NCI-H187 (cell line): ENCODE measurements at places on chromosomes 5 and 9.

DNA sequence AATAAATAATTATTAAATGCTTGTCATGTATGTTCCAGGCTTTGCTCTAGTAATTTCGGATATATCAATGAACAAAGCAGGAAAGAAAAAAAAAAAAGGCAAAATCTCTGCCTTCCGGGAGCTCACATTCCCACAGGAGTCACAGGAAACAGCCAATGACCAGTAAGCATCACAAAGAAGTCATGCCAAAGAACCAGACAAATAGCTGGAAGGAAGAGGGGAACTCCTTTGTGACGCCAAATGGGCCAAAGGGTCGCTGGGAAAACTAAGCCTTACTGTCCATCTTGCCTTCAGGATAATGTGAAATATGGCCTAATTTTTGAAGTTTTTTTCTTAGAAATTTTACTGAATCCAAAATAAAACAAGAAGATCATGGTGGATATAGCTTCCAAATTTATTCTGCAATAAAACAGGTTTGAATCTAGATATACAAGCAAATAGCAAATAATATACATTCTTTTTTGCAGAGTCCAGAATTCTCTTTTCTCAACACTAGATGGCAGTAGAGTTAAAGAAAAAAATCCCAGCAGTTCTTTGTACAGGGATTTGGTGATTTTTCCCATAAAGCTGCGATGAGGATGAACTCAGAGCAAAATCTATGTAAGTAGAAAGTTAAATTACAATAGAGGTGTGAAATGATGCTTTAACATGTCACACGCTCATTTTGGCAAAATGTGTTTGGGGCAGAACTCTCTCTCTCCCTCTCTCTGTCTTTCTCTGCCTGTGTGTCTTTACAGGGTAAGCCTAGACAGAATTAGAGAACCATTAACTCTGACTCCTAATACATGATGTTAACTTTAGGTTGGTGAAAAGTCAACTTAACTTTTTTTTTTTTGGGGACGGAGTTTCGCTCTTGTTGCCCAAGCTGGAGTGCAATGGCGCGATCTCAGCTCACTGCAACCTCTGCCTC, 60.0 kb upstream of the TUT7 start:
- no peak for DNase-seq

DNA sequence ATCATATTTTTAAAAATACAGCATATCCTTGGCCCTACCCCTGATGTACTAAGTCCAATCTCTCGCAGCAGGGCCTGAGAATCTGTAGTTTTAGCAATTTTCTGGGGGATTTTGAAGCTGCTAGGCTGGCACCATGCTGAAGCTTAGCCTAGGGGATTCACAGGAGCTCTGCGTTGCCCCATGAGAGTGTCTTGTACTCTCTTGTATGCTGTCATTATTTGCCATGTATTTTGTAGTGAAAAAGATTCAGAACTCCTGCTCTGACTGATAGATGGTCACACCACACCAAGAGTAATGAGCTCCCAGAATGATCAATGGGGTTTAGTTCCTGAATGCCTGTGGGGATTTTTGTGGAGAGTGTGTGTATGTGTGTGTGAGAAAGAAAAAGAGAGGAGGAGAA, 20.7 kb upstream of the TRMT10B start:
- DNase-seq: no peak

DNA sequence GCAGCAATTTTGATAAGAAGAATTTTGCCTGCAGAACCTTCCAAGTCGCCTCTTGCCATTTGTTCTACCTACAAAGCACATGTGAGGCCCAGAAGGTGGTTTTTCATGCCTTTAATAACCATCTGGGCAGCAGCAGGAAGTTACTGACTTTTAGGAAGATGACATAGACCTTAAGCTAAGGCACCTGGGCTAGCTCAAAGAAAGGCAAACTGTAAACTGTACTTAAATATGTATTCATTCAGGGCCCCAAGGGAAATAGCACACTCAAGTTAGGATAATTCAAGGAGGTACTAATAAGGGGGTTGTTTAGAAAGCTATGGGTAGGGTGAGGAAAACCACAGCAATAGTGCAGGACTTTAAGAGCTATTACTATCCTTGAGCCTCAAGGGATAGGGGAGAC, 57.3 kb upstream of the HSPB3 start:
- no peak for DNase-seq

DNA sequence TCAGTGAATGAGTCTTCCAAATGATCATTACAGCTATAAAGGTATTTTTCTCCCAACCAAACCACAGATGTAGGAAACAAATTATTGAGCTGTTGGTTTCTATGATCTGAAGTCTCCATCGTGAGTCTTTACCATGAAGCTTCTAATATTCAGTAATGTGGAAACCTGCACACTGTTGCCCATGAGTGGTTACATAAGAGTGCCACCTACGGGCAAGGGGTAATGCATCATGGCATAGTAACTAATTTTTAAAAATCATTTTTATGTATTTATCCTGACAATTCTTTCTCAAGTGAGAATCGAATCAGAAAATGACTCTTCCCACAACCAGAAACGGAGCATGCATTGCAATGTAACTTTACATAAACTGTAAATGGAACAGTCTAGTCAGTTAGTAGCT, 282.5 kb upstream of the SMARCA2 start:
- no peak for DNase-seq

DNA sequence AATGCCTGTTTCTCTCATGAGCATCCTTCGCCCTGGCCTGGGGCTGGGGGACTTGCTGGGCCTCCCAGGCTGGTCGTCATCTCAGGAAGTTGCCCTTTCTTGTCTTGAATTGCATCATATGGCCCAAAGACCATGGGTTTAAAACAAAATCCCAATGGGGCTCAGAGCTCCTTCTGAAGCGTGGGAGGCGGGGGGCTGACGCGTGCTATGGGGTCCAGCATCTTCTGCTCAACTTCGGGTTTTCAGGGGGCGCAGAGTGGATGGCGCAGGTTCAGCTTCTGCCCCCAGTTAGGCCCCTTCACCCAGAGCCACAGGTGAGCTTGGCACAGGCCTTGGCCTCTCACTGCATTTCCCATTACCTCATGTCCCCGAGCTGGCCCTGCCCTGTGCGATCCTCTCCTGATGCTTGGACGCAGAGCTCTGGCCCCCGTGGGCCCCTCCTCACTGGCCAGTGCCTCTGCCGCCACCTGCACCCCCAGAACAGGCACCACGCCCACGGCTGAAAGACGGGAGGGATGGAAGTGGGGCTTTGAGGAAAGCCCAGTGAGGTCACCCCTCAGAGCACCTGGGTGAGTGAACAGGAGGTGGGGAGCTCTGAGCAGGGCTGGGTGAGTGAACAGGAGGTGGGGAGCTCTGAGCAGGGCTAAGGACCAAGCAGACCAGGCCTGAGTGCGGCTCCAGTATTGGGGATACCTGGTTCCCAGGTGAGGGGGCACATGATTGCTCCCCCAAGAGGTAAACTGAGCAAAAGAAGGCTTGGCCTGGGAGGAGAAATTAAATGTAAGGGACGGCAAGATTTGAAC, 56.0 kb downstream of the TRIP13 start:
- no peak for DNase-seq

DNA sequence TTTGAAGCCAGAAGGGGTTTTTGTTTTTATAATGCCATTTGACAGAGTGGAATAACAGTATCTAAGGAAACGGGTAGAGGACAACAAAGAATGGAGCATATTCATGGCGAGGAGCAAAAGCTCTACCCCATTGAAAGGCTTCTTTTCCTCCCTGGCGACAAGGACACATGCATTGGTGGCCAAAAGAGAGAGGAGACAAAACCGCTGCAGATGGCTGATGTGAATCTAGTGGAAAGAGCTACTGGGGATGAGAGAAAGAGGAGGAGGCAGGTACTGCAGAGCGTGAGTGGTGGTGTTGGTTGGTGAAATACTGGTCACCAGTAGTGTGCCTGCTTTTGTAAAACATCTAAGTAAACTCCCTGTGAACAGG, 491 bp downstream of the APC start:
- no peak for DNase-seq

DNA sequence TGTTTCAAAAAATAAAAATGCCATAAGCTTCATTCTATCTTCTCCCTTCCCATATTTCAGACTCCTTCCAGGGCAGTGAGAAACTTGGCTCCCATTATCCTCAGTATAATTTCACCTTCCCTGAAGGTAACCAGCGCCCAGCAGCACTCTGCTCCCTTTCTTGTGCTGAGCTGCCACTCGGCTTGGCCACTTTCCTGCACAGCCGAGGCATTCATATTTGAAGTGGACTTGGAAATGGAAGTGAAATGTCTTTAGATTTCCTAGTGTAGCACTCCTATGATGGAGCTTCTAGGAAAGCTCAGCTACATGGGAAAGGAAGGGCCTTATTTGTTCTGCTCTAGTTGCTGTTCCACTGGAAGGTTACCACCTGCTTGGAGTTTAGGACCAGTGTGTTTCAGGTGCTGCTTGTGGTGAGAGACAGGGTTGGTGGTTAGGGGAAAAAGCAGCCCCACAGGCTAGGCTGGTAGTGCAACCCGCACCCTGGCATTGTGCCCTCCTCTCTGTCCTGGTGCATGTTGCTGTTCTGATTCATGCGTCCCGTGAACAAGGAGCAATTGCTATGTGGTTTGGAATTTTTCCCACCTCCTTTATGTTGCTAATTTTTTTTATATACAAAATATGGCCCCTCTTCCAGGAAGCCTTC, 53.8 kb downstream of the RAD23B start:
- DNase-seq: no peak

DNA sequence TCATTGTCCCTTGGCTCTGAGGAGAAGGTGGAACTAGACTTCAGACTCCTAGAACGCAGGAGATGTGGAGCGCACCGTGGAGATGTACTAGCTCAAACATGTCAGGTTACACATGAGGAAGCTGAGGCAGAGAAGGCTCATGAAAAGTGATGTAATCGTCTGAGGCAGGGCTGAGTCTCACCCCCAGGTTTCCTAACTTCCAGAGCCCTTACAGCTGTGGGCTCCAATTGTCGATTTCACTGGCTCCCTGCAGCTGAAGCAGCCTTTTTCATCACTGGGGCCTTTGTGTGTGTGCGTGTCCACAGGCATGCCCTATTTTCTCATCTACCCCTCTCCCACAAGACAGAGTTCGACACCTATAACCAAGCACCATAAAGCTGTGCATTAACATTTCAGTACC, 370.6 kb downstream of the NTRK2 start:
- no peak for DNase-seq

- no peak for DNase-seq
These were observed 111.2 kb downstream of the SMARCA2 start for GRCh38 chr9:2126331-2126803.

GRCh38 chr5:143920772-143921171, 108.8 kb downstream of the HMHB1 start:
- no peak for DNase-seq

DNA sequence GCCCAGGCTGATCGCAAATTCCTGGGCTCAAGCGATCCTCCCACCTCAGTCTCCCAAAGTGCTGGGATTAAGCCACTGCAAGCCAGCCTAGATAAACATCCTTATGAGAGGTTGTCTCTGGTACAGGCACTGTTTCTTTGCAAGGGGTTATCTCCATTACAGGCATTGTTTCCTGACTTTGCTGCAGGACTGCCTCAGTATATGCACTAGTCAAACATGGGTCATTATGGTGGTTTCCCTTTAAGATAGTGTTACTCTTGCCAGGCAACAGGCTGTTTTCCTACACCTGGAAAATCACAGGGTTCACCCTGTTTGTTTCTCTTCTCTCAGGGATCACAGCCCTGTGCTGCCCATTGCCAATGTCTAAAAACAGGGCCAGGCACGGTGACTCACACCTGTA, 7.8 kb upstream of the CLTB start:
- DNase-seq: no peak

DNA sequence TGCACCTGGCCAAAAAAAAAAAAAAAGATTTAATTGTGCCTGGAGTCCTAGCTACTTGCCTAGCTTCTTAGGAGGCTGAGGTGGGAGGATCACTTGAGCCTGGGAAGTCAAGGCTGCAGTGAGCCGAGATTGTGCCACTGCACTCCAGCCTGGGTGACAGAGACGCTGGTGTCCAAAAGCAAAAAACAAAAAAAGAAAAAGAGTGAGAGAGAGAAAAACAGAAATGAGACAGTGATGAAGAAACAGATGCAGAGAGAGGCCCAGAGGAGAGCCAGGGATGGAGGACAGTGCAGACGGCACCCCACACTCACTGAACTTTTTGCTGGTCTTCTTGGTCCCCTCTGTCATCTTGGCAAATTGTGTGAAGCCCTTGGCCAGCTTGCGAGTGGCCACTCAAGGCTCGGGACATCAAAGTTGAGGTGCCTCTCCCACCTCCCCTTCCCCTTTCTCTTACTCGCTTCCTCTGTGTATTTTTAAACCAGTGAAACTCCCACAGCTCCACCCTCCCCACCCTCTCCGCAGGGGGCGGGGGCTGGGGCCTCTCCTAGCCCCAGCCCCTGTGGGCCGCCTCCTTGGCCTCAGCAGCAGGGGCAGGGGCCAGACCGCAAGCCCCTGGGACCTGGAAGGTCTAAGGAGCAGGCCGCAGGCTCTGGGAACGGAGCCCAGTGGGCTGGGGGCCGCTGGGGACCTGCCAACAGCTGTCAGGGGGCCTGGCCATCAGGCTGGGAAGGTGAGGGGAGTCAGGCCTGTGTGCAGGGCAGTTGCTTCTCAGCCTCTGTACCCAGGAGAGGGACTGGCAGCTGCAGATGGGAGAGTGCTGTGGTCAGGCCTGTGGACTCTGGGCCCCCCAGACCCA, at the start of gene SH2D3C:
SH2D3C (minus strand) TSS at position 387 of the 856 bp plus-strand sequence; CDS start at position 348, 39 bp downstream.
- DNase-seq: no peak

GRCh38 chr9:4021621-4022213, 278.2 kb downstream of the GLIS3 start:
- DNase-seq: no peak

- no peak for DNase-seq
These were observed 1.6 kb upstream of the BRINP1 start for GRCh38 chr9:119370816-119371215.

DNA sequence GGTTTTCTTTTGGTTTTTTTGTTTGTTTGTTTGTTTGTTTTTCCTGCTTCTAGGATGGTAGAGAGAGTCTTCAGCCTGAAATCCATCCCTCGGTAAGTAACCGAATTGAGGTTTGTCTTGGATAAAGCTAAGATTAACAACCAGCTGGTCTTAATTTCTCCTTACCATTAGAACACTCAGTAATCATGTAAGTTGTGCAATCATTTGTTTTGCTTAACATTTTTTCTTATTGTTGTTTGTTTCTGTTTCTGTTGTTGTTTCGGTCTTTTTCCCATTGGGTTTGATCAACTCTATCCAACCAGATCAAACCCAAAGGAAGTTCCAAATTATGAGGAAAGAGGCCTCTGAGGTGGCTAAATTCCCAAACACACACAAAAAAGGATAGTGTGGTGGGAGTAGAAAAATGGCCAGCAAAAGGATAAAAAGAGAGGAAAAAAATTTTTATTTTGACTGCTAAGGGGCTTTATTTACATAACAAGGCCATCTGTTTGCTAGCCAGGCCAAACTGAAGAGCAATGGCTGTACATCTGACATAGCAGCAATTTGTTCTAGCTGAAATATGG, 49.6 kb upstream of the ANKRD31 start:
- no peak for DNase-seq
